ENCODE measurements at places on chromosomes 13 and 19.

DNA sequence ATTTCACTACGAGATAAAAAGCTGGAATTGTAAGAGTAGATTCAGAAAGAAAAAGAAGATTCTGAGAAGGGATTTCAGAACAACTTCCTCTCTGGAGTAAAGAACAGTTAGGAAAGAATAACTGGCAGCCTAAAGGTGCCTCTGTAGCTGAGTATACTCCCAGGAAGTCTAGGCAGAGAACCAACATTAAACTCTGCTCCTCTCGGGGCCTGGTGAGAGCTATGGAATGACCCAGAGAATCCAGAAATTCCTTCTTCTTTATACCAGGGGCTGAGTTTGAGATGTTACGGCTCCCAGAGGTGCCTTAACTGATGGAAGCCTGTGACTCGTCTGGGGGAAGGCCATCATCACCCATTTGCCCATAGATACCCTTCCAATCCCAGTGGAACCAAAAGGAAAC, 39.1 kb downstream of the FAM216B start:
- no peak for DNase-seq

DNA sequence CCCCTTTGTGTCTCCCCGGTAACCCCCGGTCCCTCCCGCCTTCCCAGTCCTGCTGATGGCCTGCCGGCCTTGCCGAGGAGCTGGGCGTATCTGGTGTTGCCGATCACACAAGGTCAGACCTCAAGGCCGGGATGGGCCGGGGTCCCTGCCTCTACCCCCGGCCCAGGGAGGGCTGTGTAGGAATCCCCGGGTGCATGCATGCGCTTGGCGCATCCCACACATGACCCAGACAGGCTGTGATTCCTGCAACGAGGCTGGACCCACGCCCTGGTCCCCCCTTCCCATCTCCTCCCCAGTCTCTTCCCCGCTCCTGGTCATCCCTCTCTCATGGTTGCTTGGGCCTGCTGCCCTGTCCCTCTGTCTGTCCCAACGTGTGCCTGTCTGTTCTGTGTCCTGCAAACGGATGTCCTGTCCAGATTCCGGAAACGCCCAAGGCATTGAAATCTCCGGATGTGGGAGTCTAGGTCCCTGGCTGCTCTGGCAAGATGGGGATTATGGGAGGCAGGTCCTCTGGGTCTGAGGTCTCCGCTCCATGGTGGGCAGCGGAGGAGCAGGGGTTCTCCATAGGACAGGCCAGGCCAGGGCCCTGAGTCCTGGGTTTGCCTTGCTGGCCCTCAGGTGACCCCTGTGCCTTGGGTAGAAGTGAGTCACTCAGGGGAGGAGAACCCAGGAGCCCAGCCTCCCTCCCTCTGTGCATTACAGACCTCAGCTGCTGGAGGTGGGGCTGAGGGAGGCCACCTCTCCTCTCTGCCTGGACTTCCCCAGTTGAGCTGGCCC, 1.6 kb downstream of the PKN1 start:
- peak; percentile 21 for DNase-seq

DNA sequence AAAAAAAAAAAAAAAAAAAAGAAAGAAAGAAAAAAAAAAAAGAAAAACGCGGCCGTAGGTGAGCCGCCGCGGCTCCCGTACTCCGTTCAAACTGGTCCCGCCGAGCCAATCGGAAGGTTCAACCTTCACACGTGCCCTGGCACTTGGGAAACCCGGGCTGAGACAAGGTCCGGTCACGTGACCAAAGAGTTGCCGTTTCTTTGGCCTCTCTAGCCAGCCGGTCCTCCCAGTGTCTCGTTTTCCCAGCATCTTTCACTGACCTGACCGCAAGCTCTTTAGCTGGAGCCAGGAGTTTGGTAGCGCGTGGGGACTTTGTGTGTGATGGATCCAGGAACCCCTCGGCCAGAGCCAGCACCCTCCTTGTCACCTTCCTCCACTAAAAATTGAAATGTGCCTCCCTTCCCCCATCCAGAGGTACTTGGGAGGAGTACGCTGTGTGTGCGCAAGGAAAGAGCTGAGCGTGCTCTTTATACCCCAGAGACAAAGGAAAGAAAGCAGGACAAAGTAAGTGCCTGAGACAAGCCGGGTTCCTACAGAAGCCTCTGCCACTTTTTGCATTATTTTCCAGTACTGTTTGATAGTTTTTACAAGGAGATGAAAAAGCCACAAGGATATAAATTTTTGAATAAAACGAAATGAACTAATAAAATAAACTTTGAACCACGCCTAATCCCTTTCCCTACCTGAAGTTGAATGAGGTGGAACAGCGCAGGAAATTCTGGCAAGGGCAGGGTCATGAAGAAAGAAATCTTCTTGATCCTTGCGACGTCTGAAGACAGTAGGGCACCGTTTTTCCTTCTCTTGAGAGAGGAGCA, 959 bp downstream of the TNPO2 start:
- DNase-seq, result peak; percentile 87

GRCh38 chr13:51730927-51731326, 73.0 kb downstream of the DHRS12 start:
- no peak for DNase-seq

DNA sequence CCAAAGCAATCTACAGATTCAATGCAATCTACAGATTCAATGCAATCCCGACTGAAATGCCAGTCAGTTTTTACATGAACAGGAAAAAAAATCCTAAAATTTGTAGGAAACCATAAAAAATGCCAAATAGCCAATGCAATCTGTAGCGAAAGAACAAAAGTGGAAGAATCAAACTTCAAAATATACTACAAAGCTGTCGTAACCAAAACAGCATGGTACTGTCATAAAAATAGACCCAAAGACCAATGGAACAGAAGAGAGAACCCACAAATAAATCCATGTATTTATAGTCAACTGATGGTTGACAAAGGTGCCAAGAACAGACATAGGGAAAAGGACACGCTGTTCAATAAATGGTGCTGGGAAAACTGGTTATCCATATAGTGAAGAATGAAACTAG, 17.7 kb downstream of the ZNF829 start:
- no peak for DNase-seq
